ENCODE measurements at places on chromosomes 3 and 15. TPM values are rescaled to one million over a fixed set of nuclear protein-coding genes. Genes with fewer than 3 reads are reported as not detected.

- DNase-seq = peak; percentile 16
Observed at GRCh38 chr3:25566358-25566920, 98.3 kb downstream of the TOP2B start.

DNA sequence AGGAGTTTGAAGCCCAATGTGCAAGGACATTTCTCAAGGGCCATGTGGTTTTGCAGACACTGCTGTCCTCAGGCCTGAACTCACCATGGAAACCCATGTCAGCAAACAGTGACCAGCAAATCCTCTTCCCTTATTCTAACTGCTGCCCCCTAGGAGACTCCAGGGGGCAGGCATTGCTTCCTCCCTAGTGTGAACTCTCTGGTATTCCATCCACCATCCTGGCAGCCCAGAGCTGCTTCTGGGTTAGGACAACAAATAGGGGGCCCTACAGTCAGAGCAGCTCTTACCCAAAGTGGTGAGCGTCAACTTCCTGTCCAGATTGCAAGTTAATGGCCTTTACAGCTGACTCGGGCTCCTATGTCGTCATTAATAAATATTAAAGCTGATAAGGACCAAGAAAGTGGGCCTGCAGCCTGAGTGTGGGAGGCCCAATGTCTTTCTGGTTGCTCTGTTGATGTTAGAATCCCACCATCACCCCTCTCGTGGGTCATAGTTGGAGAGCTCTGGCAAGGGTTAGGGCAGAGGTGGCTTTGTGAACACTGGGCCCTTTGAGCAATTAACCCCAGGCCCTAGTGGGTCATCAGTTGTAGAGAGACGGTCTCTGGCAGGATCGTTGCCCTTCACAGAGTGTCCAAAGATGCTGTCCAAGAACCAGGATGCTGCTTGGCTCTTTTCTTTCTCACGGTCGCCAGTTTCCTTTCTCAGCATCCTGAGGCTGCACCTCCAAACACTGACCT, 41.5 kb downstream of the TGM4 start:
- no peak for DNase-seq

MTHFS gene
- polyA plus RNA-seq = 107 TPM

APBA2 gene
- 12.2 TPM for polyA plus RNA-seq

FBXL22 gene
- 0.13 TPM for polyA plus RNA-seq

AGTR1 gene
- 1.1 TPM for polyA plus RNA-seq
